Stimulated activated CD8-positive, alpha-beta memory T cell treated with anti-CD3 and anti-CD28 coated beads, Interleukin-4, amount 100 ng/mL, for 1 hour (primary cell): ENCODE measurements at places on chromosomes 3 and 15.

GRCh38 chr15:99957642-99958013 lies 224.4 kb upstream of the LYSMD4 start:
- DNase-seq: no peak

DNA sequence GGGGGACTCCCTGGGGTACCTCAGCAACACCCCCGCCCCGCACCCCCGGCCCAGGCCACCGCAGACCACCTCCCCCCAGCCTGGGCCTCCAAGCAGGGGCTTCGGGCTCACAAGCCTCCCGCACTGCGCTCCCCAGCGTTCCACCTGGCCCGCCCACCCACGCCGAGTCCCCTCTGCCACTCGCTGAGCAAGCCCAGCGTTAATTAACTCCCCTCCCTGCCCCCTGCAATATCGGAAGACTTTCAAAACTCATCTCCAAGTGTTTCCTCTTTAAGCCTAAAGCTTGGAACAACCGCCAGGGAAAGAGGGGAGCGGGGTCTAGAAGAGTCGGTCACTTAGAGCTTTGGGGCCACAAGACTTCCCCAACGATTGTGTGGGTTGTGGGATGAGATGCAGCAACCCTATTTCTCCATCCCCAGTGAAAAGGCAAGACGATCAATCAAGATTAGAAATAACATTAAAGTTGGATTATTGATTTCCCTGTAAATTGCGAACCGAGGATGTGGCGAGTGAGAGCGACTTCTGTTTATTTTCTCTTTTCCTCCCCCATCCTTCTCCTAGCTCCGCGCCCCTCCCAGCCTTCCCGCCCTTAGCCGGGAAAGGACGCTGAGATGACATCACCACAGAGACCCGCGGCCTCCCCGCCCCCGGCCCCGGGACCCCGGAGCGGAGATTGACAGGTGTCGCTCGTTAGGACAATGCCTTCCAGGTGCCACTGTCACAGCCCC lies 30.2 kb downstream of the NR2F2 start:
- DNase-seq: no peak

- DNase-seq: no peak
Observed at GRCh38 chr3:154247806-154248415, 76.4 kb downstream of the DHX36 start.

GRCh38 chr15:83714939-83715628 lies 61.2 kb downstream of the ADAMTSL3 start:
- no peak for DNase-seq

DNA sequence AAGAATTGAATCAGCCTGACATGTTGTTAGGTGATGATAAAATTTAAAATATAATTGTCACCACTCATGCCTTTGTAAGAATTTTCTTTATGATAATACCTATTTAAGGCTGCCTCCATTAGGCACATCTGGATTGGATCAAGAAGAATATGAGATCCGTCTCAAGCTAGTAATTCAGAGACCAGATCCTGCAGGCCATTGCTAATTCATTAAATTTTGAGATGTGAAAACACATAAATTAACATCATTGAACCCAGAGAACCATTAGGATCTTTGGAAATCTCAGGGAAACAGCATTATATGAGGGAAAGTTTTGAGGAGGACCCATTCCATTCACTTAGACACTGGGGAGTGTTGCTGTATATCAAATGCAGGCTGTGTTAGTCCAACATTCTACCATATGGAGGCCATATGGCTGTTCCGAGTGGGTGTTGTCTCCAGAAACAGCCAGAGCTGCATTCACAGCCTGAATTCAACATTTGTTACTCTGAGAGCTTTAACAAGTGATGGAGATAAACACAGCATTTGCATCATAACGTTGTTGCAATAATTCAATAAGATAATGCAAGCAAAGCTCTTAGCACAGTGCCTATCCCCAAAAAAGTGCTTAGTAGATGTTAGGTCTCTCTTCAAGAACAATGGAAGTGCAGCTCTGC lies 67.4 kb downstream of the DTWD1 start:
- no peak for DNase-seq

DNA sequence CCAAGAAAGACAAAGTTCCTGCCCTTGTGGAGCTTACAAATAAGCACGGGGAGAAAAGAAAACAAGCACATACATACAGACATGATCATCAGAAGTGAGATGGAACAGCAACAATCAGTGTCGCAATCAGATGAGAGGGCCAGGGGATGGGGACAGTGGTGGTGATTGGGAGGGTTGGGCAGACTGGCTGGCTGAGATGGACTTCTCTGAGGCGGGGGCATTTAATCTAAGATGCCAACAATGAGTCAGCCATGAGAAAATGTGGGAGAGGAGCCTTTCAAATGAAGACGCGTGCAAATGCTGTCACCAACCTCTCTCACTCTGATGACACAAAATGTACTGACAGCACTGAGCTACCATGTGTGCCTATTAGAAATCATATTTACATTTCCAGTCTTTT lies 81.4 kb downstream of the NCEH1 start:
- DNase-seq: no peak

- no peak for DNase-seq
Observed at GRCh38 chr3:121718205-121718846, 31.2 kb downstream of the GOLGB1 start.

GRCh38 chr15:63942486-63943365 lies 103.6 kb downstream of the DAPK2 start:
- DNase-seq: no peak

- DNase-seq: no peak
Observed at GRCh38 chr15:75065467-75065850, 42.1 kb downstream of the PPCDC start.

- DNase-seq: no peak
Observed at GRCh38 chr3:149004622-149005021, 13.3 kb downstream of the GYG1 start.

GRCh38 chr3:16994854-16995525 lies 110.2 kb downstream of the PLCL2 start:
- no peak for DNase-seq

DNA sequence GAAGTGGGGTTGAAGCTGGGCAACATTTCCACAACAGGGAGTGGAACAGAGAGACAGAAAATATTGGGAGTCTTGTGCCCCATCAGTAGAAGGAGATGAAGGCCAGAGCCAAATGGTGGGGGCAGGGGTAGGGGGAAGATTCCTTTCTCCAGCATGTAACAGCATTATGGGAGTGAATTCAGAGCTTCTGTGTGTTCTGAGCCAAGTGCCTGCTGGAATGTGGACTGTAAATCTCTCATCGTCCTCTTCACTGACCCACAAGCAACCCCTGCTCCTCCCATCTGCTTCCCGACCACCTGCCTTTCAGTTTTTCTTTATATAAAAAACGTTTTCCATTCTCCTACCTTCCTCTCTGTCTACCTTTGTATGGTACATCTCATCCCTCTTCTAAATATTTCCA lies 344.2 kb upstream of the TPRG1 start:
- DNase-seq: no peak

DNA sequence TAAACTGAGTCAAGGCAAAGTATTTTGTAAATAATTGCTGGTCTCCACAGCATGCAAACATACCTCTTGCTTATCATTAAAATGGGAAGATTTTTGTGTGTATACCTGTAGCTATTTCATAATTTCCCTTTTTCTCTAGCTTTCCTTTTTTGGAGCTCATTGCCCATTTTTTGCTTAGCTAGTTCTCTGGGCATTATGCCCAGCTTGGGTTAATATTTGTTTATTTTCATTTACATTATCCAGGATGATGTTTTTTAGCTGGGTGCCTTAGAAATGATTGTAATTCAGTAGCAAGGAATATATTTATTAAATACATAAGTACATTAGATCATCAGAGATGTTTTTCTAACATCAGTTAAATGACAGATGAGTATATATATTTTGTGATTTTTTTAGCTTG lies 1271.7 kb upstream of the GBE1 start:
- no peak for DNase-seq

DNA sequence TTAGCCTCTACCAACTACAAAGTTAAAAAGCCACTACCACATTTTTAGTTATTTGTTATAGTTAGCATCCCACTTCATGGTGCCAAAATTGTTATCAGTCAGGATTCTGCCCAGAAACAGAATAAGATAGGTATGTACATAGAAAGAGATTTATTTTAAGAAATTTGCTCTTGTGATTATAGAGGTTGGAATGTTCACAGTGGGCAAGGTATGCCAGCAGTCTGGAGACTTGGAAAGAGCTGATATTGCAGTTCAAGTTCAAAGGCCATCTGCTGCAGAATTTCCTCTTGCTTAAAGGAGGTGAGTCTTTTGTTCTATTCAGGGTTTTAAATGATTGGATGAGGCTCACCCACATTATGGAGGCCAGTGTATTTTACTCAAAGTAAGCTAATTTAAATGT lies 143.8 kb upstream of the POU1F1 start:
- no peak for DNase-seq

DNA sequence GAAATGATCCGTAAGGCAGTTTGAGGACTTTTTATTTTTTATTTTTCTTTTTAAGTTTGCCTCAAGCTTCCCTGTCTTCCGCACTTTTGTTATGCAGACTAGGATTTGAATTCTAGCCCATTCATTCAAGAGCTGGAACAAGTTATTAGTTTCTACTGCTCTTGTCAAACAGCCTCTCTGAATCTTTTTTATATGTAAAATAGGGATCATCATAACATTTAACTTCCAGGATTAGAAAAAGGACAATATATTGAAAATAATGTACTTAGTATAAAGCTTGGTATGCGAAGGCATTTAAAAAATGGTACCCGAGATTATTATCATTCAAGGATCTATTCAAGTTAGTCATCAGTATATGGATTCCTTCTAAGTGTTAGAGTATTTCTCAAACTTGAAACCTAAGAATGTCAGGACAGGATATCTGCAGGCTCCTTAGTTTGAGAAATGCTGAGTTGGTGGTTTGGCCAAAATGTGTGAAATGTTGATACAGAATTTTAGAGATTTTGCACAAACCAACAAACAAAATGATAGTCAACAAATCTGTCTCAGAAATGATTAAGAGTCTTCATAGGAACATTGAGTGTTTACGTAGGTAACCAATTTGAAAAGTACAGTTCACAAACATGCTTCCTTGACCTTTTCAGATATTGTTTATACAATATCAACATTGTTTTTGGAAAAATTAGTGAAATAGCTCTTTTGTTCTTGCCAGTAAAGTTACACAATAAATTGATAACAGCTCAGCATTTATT lies 40.5 kb upstream of the IGSF10 start:
- DNase-seq: no peak

- no peak for DNase-seq
Observed at GRCh38 chr3:28234454-28234853, 7.0 kb upstream of the CMC1 start.

DNA sequence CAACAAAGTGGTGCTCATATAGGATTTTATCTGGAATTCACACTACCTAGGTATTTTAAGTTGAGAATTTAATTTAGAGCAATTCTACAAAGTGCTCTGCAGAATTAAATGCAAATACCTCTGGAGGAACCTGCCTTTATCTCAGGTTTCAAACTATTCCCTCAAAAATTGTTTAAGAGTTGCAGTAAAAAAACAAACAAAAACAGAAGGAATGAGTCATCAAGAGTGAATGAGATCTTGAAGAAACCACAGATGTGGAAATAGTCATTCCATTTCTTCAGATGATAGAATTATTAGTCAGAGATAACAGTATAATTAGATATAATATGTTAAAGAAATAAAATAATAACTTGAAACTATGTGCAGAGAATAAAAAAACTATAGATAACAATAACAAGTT lies 80.8 kb upstream of the SCN5A start:
- no peak for DNase-seq

- DNase-seq: no peak
Observed at GRCh38 chr15:74835312-74835823, 7.6 kb downstream of the ULK3 start.

- no peak for DNase-seq
Observed at GRCh38 chr15:67731112-67731721, 94.1 kb upstream of the SKOR1 start.

DNA sequence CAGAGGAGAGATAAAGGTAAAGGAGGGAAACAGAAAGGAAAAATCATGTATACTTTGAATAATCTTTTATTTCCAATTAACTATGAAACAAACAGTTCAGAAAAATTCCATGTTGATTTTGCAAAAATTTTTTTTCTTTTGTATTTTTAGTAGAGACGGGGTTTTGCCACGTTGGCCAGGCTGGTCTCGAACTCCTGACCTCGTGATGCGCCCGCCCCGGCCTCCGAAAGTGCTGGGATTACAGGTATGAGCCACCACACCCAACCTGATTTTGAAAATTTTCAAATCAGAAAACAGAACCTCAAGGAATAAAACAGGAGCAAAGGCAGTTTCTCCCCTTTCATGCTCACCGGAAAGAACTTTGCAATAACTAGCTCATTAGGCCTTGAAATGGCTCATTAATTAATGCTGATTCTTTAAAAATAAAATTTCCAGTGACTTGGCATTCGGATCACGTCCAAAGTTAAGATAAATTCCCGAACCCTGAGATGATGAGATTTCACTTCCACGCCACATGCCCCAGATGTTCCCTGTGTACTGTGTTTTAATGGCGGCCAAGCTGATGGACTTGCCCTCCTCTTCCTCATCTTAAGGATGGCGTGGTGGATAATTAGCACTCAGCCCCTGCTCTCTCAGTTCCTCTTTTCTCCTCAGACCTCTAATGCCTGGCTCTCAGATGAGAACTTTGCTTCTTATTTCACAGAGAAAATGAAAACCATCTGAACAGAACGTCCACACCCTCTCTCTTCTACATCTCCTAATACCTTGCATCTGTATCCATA lies 10.8 kb downstream of the BCL2L10 start:
- no peak for DNase-seq

GRCh38 chr3:70501561-70501960 lies 189.1 kb upstream of the MDFIC2 start:
- DNase-seq: no peak

GRCh38 chr3:52774066-52774713 lies 3.2 kb upstream of the ITIH1 start:
- no peak for DNase-seq

DNA sequence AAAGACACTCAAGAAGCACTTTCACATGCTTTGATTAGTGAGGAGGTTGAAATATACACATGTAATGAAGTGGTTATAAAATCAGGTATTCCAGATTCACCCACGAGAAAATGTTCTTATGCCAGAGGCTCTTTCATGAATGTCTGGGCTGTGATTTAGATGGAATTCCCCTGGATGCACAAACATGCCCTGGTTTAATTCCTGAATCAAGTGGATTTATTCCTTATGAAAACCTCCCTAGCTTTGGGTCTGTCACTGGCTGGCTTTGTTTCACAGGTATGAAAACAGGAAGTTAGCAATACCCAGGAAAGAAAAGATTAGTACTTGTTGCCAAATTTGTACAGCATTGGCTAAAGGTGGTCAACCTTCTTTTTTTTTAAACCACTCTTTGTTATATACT lies 1123.0 kb downstream of the ROBO1 start:
- no peak for DNase-seq

DNA sequence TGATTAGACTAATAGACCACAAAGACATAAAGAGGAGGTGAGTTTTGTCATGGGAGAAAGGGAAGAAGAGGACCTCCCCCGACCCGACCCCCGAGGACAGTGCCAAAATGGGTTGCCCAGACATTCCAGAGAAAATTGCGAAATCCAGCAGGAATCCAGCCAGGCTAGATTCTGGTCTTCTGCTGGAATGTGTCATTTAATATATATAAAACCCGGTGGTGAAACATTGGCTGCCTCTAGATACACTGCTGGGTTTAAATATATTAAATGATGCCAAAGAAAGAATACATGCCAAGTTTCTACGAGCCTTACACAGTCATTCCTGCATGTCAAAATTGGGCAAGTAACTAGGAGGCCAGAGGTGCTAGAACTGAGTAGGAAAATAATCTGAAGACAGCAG lies 45.3 kb upstream of the SPESP1 start:
- no peak for DNase-seq

GRCh38 chr3:111669926-111670630 lies 74.9 kb upstream of the ZBED2 start:
- no peak for DNase-seq
